Activated CD4-positive, alpha-beta T cell treated with anti-CD3 and anti-CD28 coated beads, Interleukin-2, amount 10 ng/mL, durations not matched to agents 7 days and 5 days (primary cell): ENCODE measurements at places on chromosomes 11 and 22. TPM values are rescaled to one million over a fixed set of nuclear protein-coding genes. Genes with fewer than 3 reads are reported as not detected.

CCDC73 gene
- total RNA-seq, result not detected

CD248 gene
- total RNA-seq, result 2.5 TPM

PIH1D2 gene
- not detected for total RNA-seq

MMP27 gene
- not detected for total RNA-seq

TTC36 gene
- 1.1 TPM for total RNA-seq

ADSL gene
- total RNA-seq, result 130 TPM

DEUP1 gene
- not detected for total RNA-seq

GRCh38 chr11:31870609-31871309, 59.6 kb upstream of the PAX6 start:
- DNase-seq, result peak; percentile 26
- no peak overlapping the region for H3K27ac ChIP-seq
- peaks cover 26% of the 10 kb centered on the region for H3K27me3 ChIP-seq
- H3K4me3 ChIP-seq, result no peak overlapping the region
- H3K36me3 ChIP-seq, result no peaks in the 10 kb centered on the region
- H3K4me1 ChIP-seq, result no peaks in the 10 kb centered on the region

GRCh38 chr11:8638300-8638699, 44.2 kb downstream of the TRIM66 start:
- no peak overlapping the region for H3K27ac ChIP-seq
- peaks cover 37% of the 10 kb centered on the region for H3K36me3 ChIP-seq
- H3K4me1 ChIP-seq, result peaks cover 6% of the 10 kb centered on the region
- H3K4me3 ChIP-seq, result no peak overlapping the region
- DNase-seq, result no peak

DNA sequence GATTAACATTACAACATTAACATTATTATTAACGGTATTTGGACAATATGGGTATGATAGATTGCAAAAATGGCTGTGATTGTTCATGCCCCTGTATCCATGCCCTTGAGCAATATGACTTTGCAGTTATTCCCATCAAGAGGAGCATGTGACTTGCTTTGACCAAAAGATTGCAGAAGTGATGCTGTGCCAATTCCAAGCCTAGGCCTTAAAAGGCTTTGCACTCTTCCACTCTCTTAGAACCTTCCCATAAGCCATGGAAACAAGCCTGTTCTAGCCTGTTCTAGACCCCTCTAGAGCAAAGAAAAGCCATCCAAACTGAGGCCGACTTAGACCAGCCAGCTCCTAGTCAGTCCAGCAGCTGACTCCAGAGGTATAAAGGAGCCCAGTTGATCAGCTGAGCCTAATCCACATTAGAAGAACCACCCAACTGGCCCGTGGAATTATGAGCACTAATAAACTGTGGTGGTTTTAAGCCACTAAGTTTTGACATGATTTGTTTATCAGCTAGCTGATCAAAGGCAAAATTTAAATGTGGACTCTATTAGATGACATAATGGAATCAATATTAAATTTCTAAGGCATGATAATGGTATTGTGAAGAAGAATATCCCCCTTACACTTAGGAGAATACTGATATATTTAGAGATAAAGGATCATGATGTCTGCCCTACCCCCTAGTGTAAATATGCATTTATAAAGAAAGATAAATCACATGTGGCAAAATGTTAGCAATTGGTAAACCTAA, 28.6 kb downstream of the RAB30 start:
- DNase-seq, result no peak
- H3K36me3 ChIP-seq, result peaks cover 6% of the 10 kb centered on the region
- H3K27me3 ChIP-seq, result no peaks in the 10 kb centered on the region
- H3K27ac ChIP-seq, result no peak overlapping the region
- no peak overlapping the region for H3K4me3 ChIP-seq

DNA sequence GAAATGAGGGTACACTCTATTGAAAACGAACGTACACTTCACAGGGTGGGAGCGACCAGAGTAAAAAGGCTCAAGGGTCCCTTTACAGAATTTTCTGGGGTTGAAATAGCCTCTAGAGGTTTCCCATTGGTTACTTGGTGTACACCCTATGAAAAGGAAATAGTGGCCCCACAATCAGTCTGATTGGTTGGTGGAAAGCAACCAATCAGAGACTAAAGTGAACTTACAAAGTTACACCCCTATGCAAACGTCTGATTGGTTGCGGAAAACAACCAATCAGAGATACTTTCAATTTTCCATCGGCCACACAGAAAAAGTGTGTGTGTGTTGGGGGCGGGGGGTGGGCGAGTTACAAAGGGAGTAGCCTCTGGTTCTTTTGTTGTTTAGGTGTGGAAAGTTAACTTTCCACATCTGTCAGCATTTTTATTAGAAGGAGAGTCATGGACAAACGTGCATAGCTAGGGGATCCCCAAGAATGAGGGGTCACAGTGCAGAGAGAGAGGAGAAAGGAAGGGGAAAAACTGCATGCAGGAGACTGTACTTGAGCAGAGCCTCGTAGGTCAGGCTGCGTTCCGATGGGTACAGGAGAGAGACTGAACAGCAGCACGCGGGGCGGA, 1152.1 kb downstream of the TBC1D22A start:
- no peak overlapping the region for H3K4me3 ChIP-seq
- no peak overlapping the region for H3K27ac ChIP-seq
- H3K36me3 ChIP-seq, result no peaks in the 10 kb centered on the region
- peaks cover 2% of the 10 kb centered on the region for H3K27me3 ChIP-seq
- peaks cover 16% of the 10 kb centered on the region for H3K4me1 ChIP-seq
- DNase-seq, result no peak

DNA sequence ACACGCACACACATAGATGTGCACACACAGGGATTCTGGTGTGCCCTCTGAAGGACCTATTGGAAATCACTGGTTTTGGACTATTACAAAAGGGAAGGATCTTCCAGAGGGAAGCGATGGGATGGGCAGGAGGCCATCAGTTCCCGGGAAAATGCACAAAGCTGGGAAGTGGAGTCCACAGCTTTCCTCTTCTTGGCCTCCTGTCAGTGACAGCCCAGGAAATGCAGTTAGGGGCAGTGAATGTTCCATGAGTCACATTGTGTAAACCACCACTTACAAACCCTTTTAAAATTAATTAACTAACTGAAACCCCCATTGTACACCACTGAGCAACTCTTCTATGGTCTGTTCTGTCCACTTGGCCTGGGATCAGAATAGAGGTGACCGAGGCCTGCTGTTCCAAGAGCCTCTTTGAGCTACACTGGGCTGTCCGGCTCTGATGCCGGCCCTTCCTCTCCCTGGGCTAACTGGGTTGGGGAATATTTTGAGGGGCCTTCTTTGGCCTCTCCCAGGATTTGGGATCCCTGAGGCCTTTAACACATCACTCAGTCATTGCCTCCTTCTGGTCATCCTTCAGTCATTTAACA, 137.7 kb downstream of the FEZ1 start:
- no peak overlapping the region for H3K27ac ChIP-seq
- H3K4me1 ChIP-seq, result peaks cover 4% of the 10 kb centered on the region
- no peaks in the 10 kb centered on the region for H3K27me3 ChIP-seq
- DNase-seq, result no peak
- H3K36me3 ChIP-seq, result no peaks in the 10 kb centered on the region
- H3K4me3 ChIP-seq, result no peak overlapping the region

- no peaks in the 10 kb centered on the region for H3K36me3 ChIP-seq
- H3K4me3 ChIP-seq, result no peak overlapping the region
- peaks cover 2% of the 10 kb centered on the region for H3K27me3 ChIP-seq
These were observed 194.3 kb downstream of the KIF18A start for GRCh38 chr11:27913650-27914049.

DNA sequence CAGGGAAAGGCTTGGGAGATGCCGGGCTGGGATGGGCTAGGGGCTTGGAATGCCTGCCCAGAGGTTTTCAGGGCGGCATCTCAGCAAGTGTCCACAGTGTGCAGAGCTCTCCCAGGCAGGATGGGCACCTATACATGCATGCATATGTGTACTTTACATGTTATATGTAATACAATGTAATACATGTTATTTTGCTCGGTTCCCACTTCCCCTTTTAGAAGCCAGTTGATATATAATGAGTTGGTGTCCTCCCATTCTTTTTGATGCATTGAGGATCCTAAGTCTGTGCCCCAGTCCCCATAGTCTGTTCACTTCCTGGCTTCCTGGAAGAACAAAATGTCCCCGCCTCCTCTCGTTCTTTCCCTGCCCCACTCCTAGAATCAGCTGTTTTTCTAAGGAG, 20.1 kb upstream of the EIF3D start:
- H3K27ac ChIP-seq, result no peak overlapping the region
- peaks cover 24% of the 10 kb centered on the region for H3K4me1 ChIP-seq
- H3K4me3 ChIP-seq, result no peak overlapping the region
- peaks cover 23% of the 10 kb centered on the region for H3K27me3 ChIP-seq

GRCh38 chr11:108961095-108961494, 296.2 kb downstream of the DDX10 start:
- H3K4me1 ChIP-seq, result peaks cover 35% of the 10 kb centered on the region
- H3K4me3 ChIP-seq, result no peak overlapping the region
- H3K36me3 ChIP-seq, result no peaks in the 10 kb centered on the region

- no peaks in the 10 kb centered on the region for H3K36me3 ChIP-seq
- DNase-seq, result no peak
- H3K4me1 ChIP-seq, result no peaks in the 10 kb centered on the region
- H3K27ac ChIP-seq, result no peak overlapping the region
These were observed 294.0 kb upstream of the CTSC start for GRCh38 chr11:88631497-88631896.

- peaks cover 58% of the 10 kb centered on the region for H3K27me3 ChIP-seq
- no peaks in the 10 kb centered on the region for H3K36me3 ChIP-seq
- peak within 1 kb of the TSS; percentile 74 for H3K27ac ChIP-seq
- peak within 1 kb of the TSS; percentile 71 for H3K4me3 ChIP-seq
These were observed at the start of gene SLC37A2 for GRCh38 chr11:125062931-125063428. Gene SLC37A2 (plus strand): TSS chr11:125063305. CDS start chr11:125063368, 63 bp downstream.

DNA sequence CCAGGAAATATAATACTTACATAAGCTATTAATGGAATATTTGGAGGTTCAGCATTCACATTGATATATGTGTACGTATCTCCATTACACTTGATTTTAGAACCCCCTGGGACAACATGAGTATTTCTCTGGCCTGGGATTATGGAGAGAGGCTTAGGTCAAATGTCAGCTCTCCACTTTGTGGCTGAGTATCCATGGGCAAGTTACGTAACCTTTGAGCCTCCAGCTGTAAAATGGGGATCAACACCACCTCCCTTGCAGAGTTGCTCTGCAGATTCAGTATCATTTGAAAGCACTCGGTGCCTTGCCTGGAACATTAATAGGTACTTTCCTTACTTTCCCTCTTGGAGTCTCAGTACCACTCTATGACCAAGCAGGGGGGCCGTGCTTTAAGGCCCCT, 33.2 kb downstream of the C22orf31 start:
- no peak overlapping the region for H3K4me3 ChIP-seq
- peaks cover 7% of the 10 kb centered on the region for H3K4me1 ChIP-seq
- H3K27me3 ChIP-seq, result peaks cover 59% of the 10 kb centered on the region
- DNase-seq, result no peak
- H3K36me3 ChIP-seq, result no peaks in the 10 kb centered on the region
